ENCODE measurements at places on chromosomes 7 and 10.

DNA sequence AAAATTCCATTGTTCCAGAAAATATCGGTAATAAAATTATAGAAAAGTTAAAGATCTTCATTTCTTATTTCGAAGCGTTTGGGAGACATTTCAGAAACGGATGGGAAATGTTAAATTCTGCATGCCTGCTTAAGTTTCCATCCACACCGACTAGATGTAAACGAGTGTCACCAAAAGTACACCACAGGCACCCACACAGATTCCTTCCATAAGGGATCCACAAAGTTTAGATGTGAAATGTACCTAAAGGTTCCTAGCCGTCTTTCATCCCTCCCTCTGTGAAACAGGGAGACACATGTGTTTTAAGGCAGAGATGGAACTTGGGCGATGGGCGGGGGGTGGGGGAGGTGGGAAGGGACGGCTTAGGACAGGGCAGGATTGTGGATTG, 621 bp upstream of the CAV1 start:
- no peak for DNase-seq

DNA sequence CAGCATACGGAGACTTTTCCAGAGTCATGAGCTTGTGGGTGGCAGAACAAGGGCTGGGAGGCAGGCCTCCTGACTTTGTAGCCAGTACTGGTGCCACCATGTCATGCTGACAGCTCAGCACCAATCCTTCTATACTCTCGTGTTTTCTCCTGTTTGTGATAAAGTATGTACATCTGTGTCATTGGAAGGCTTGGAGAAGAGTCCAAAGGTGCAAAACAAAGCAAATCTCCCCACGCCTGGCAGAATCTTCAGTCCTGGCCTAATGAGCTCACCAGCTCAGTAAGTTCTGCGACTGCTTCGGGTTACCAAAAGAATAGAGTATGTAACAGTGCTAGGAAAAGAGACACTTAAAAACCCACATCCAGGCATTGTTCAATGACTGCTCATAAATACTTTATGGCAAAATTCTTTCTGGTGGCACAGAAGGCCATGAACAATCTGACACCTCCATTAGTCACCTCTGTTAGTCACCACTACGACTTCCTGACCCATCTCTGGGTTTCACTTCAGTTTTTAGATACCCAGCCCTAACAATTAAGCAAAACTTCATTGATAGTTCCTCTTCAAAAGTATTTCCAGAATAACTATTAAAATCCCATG, 24.5 kb downstream of the STEAP1 start:
- DNase-seq: no peak

- no peak for DNase-seq
These were observed 38.1 kb upstream of the ECHDC3 start for GRCh38 chr10:11704092-11704491.

GRCh38 chr7:11313801-11314200, 340.1 kb downstream of the PHF14 start:
- DNase-seq: no peak

GRCh38 chr10:133258818-133259601, 17.7 kb downstream of the ADAM8 start:
- no peak for DNase-seq

All from activated CD4-positive, CD25-positive, alpha-beta regulatory T cell (primary cell).